Activated T-cell treated with anti-CD3 and anti-CD28 coated beads, Interleukin-2, amount 50 U/mL, for 4 hours (primary cell): ENCODE measurements at places on chromosomes 1 and 21.

- no peak for DNase-seq
Observed at GRCh38 chr1:89211035-89211634, 12.4 kb upstream of the GBP4 start.

GRCh38 chr1:43123031-43123430 lies 49.1 kb downstream of the EBNA1BP2 start:
- no peak for DNase-seq

GRCh38 chr1:100034470-100034869 lies 64.7 kb downstream of the SLC35A3 start:
- no peak for DNase-seq

- DNase-seq: no peak
Observed at GRCh38 chr1:29251164-29252124, 15.1 kb downstream of the PTPRU start.

DNA sequence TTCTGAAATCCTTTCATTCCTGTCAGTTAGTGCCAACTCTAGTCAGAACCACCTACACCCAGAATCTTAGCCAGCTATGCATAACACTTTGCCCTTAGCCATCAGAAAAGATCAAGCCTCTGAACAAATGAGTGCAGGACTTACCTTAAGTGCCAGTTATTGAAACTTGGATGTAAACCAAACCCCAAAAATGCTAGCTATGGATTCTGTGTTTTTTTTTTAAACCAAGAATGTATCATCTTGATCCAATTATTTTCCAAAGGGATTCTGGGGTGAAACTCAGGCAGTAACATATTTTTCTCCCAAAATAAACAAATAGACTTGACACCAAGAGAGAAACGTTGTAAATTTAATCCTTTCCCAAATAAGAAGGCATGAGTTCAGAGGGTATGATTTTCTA lies 538.6 kb upstream of the ADAMTS5 start:
- DNase-seq: no peak

DNA sequence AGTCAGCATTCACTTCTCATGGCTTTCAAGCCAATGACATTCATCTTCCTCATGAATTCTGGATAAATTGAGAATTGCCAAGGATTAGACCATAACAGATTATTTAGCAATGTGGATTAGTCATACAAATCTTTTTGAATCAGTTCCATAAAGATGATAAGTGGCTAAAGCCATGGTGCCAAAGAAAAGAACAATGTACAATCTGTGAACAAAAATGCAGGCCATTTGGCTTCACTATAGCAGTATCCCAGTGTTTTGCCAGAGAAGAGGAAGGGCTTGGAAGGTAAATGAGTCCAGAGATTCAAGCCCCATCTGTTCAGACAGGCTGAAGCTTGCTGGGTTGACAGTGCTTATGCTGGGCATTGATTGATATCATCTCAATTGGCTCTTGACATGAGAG lies 376.4 kb upstream of the LRRC7 start:
- DNase-seq: no peak

GRCh38 chr1:12678820-12679219 lies 34.9 kb downstream of the AADACL4 start:
- DNase-seq: no peak

DNA sequence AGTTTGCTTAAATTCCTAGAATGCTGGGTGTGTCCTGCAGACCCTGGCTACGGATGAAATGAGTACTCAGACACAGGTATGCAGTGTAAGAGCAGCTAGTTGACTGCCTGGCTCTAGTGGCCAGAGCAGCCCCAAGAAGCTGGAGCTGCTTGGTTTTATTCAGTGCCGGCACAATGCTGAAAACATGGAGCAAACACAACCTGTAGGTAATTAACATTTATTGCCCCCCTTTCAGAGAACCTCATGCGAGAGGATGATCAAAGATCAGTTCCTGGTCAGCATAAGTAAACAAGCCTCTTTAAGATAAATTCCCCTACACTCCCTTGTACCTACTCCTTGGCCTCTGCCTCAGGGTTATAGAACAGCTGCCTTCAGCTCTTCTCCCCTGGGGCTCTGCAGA lies 43.2 kb downstream of the MRPS6 start:
- no peak for DNase-seq

DNA sequence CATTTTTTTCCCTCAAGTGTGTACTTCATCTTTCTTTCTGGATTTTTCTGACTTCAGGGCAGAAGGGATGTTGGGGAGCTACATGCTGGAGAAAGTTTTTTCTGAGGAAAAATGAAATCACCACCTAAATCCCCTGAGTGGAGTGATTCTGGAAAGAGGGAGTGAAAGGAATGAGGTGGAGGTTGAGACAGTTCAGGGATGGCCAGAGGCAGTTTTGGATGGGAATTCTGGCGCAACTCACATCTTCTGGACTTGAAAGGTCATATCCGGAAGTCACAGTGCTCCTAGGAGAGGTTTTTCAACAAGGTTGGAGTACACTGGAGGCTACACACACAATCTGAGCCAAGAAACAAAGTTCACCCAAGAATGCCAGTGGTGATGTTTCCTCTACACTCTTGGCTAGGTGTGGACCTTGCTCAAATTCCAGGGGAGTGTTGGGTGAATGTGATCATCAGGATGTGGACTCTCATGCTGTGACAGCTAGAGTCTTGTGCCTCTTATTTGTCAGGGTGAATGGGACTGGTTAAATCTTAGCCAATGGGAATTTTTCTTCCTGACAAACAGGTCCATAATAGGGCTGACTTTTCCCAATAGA lies 161.5 kb downstream of the HLX start:
- DNase-seq: no peak

GRCh38 chr1:225851805-225852204 lies 30.4 kb downstream of the TMEM63A start:
- DNase-seq: no peak

GRCh38 chr1:47536646-47537118 lies 98.8 kb downstream of the FOXD2 start:
- no peak for DNase-seq

- no peak for DNase-seq
Observed at GRCh38 chr1:202815120-202815519, 4.4 kb downstream of the PCAT6 start.

DNA sequence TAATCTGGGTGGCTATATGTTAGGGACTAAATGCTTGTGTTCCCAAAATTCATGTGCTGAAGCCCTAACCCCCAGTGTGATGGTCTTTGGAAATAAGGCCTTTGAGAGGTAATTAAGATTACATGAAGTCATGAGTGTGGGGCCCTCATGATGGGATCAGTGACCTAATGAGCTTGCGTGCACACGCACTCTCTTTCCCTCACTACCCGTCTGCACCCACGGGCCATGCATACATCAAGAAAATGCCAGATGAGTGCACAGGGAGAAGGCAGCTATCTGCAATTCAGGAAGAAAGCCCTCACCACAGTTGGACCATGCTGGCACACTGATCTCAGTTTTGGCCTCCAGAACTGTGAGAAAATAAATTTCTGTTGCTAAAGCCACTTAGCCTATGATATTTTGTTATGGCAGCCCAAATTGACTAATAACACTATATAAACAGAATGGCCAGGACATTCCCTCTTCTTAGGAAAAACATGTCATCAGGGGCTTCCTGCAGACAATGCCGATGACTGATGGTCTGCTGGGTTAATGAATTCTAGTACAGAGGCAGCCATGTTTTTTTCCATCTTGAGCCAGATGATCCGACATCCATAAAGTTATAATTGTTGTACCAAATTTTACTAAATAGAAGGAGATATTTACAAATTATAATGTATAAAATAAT lies 18.1 kb upstream of the MYOG start:
- no peak for DNase-seq

DNA sequence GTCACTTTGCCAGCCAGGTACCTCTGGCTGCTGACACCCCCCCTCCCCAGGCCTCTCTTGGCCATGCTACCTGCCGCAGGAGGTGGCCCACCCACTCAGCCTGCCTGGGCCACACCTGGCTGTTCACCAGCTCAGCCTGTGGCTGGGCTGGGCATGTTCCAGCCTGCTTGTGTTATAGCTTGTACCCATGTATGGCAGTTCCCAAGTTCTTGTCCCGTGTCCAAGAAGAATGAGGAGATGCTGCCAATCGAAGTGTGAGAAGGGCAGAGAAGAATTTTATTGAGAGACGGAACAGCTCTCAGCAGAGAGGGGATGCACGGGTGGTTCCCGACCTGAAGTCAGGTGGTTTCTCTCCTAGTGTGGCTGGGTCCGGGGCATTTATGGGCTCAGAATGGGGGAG lies 3.9 kb upstream of the MMEL1 start:
- DNase-seq: no peak

DNA sequence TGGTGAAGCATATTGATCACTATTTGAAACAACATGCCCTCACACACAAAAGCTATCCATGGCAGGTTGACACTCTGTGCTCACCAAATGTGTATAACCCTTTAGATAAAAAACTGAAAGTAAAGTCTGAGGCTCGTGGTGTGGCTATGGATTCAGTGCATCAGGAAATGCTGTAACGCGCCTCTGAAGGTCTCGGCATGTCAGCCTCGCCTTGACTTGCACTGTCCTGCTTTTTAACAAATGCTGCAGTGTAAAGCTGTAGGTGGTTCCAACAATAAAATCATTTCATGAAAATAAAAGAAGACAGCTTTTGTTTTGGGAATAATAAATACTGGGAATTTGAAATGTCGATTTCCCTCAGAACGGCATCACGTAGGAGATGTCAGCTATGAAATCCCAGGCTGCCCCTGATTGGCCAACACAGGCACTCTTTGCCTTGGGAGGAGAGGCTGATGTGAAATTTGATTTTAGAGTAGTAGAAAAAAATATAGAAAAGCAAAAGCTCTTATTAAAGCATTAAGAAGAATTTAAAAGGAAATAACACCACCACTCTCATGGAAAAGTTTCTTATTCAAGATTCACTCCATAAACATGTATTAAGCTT lies 168.2 kb downstream of the DSCAM start:
- DNase-seq: no peak

- DNase-seq: no peak
Observed at GRCh38 chr1:152933196-152933595, 13.8 kb upstream of the SPRR5 start.

DNA sequence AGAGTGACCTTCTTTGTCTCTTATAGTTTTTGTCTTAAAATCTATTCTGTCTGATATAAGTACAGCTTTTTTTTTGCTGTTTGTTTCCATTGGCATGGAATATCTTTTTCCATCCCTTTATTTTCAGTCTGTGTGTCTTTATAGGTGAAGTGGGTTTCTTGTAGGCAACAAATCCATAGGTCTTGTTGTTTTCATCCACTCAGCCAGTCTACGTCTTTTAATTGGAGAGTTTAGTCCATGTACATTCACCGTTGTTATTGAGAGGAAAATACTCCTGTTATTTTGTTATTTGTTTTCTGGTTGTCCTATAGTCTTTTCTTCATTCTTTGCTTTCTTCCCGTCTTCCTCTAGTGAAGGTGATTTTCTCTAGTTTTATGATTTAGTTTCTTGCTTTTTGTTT lies 115.9 kb downstream of the IFI44 start:
- DNase-seq: no peak

DNA sequence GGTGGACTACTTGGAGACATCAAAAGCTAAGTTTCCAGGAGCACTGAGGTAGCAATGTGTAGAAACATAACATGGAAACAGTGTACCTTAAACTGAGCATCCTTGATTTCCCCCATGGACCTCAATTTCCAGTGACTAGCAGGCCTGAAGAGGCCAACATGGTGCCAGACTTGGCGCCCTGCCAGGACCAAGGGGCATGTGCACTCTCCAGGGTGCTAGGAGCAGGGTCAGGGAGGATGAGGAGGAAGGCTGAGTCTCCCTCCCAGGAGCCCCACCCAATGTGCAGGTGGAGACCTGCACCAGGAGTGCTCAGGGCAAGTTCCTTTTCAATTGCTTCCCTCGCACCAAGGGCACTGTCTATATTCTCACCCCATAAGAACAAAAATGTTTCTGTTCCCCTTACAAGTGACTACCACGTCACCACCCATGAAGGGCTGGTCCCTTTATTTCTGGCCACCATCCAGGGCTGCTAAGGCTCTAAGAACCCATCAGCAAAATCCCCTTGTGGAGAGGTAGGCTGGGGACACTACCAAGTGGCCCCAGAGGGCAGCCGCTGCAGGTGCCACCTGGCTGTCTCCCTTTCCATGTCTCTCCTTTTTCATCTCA lies 39.2 kb downstream of the MX1 start:
- DNase-seq: no peak

DNA sequence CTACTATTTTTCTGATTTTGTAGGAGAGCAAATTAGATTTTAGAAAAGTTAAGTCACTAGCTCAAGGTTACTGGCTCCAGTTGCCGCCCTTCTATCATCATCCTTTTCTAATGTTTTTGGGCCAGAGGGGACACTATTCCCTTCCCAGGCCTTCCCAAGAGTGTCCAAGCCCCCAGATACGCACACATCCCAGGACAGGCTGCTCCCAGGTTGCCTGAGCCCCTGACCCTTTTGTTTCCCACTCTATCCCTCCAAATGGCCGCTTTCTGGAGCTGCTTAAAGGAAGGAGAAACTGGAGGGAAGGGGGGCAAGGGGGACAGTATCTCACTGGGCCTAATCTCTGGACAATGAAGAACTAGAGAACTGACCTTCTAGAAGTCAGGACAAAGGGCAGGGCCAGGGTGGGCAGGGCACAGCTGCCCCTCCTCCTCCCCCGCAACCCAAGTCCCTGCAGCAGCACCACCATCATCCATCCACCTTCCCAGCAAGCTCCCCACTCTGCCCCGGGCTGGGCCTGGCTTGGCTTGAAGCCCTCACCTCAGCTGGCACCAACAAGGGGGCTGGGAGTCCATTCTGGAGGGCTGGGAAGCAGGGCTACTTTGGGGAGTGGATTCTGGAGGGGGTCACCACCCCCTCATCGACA lies 1.1 kb upstream of the MAP7D1 start:
- no peak for DNase-seq

GRCh38 chr1:12616709-12617373 lies 1.2 kb downstream of the DHRS3 start:
- DNase-seq: no peak

- no peak for DNase-seq
Observed at GRCh38 chr1:193216920-193217319, 30.5 kb upstream of the B3GALT2 start.

DNA sequence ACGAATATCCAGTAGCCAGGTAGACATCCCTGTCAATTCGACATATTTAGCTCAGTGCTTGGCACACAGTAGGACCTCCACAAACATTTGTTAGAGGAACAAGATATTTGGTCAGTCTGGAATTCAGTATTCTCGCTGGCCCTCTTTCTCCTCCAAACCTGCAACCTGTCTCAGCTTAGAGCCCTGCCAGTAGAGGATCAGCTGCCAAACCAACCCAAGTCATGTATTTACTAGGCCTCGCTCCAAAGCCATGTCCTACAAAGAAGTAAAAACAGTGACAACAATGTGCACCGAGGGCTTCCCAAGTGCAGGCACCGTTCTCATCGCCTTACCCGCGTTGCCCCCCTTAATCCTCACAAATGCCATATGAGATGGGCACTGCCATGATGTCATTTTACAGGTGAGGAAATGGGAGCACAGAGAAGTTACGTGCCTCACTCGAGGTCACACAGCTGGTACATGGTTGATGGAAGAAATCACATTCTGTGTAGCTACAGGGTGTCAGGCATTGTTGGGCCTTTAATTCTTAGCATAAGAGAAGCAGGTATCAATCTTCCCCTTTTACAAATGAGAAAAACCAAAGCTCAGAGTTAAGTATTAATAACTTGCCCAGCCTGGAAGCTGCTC lies 26.0 kb upstream of the CDCA8 start:
- DNase-seq: no peak

- no peak for DNase-seq
Observed at GRCh38 chr1:205664399-205665017, 15.8 kb downstream of the SLC45A3 start.

GRCh38 chr1:66282891-66283621 lies 250.9 kb upstream of the SGIP1 start:
- DNase-seq: no peak
